ENCODE measurements at places on chromosomes 4 and X. TPM values are rescaled to one million over a fixed set of nuclear protein-coding genes. Genes with fewer than 3 reads are reported as not detected.

The PRDM8 gene
- 0.28 TPM for polyA plus RNA-seq

The SULT1E1 gene
- polyA plus RNA-seq, result not detected

The GPR143 gene
- 1.1 TPM for polyA plus RNA-seq

The GC gene
- 289 TPM for polyA plus RNA-seq

The CXXC4 gene
- 1.9 TPM for polyA plus RNA-seq

The BMX gene
- 0.73 TPM for polyA plus RNA-seq

Measured in pancreas (tissue), 10 donors.